ENCODE measurements at places on chromosomes 5 and 9.

- DNase-seq, result peak; percentile 80
These were observed 40.3 kb downstream of the NUP188 start for GRCh38 chr9:128987805-128988204.

DNA sequence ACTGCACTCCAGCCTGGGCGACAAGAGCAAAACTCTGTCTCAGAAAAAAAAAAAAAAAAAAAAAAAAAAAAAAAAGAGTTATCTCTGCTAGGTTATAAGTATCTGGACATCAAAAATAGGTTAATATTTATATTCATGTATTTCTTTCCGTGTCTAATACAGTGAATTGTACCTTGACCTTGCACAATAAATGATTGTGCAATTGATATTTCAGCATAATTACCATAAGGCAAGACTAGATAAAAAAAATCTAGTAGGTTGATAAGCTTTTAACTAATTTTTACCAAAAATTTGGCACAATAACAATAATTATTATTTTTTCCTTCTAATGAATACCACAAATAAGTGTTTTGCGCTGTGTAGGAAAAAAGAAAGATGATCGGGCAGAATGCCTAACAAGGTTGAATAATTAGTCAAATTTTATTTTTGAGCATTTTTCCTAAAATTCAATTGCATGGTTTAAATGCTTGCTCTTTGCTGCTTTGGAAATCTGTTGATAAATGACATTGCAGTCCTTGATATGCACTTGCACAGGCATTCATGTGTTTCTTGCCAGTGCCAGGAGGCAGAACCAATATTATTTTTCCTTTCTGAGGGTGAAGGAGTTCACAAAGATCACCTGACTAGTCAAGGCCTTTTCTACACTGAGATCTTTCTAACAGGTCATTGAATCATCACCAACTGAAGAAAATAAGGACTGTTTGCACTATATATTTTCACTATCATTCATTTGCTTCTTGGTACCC, 127.5 kb downstream of the ARRDC3 start:
- DNase-seq, result no peak

DNA sequence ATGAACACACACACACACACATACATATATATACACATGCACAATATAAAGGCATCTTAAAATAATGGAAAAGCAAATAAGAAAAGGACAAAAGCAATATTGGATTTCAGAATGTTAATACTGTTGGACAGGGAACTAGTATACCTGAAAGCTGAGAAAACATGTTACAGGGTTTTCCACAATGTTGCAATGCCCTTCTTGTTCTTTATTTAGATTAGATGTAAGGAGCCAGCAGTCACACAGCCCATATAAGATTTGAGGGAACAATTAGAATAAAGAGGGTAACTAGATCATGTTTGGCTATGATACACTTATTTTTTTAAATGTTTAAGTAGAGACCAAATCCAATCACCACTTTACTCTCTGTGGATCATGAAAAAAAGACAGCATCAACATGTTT, 61.7 kb downstream of the SH3TC2 start:
- DNase-seq, result no peak

- peak; percentile 66 for DNase-seq
These were observed 119.6 kb upstream of the NFIB start for GRCh38 chr9:14433351-14434157.

DNA sequence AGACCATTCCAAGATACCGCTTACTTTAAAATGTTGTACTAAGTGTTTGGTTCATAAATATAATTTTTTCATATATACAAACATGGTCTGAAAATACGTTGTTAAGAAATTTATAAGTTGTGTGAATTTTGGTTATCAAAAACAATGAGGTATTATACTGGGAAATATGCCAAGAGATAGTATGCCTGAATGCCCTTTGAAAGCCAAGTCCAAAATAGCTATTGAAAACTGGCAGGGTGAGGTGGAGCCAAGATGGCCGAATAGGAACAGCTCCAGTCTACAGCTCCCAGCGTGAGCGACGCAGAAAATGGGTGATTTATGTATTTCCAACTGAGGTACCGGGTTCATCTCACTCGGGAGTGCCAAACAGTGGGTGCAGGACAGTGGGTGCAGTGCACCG, 533.5 kb downstream of the ZNF608 start:
- no peak for DNase-seq

- no peak for DNase-seq
These were observed 130.6 kb downstream of the ZNF462 start for GRCh38 chr9:106993603-106994002.

GRCh38 chr9:112174222-112174964, 704 bp downstream of the SUSD1 start:
- peak; percentile 66 for DNase-seq

GRCh38 chr5:175045820-175046219, 321.4 kb downstream of the MSX2 start:
- no peak for DNase-seq

GRCh38 chr9:27586304-27586703, 13.0 kb upstream of the C9orf72 start:
- DNase-seq, result no peak

DNA sequence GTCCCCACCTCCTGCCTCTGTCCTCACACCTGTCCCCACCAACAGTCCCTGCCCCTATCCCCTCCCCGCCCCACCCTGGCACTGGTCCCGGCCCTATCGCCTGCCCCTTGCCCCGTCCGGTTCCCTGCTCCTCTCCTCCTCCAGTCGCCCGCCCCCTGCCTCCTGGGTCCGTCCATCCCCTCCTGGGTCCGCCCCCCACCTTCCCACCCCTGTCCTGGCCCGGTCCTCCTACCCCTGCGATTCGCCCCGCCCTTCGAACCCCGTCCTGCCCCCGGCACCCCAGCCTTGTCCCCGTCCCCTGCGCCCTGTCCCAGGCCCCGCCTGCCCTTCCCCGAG, 372 bp downstream of the EDF1 start:
- peak; percentile 53 for DNase-seq

- no peak for DNase-seq
These were observed 167.6 kb upstream of the ELL2 start for GRCh38 chr5:96129276-96129675.

Data from femur (tissue), 1 donor.